Natural killer cell treated with Interleukin-12 subunit alpha and Interleukin-12 subunit beta and Interleukin-15 and Interleukin-18, amount 100 ng/mL, for 72 hours (primary cell): ENCODE measurements at places on chromosomes 7 and 10. TPM values are rescaled to one million over a fixed set of nuclear protein-coding genes. Genes with fewer than 3 reads are reported as not detected.

DNA sequence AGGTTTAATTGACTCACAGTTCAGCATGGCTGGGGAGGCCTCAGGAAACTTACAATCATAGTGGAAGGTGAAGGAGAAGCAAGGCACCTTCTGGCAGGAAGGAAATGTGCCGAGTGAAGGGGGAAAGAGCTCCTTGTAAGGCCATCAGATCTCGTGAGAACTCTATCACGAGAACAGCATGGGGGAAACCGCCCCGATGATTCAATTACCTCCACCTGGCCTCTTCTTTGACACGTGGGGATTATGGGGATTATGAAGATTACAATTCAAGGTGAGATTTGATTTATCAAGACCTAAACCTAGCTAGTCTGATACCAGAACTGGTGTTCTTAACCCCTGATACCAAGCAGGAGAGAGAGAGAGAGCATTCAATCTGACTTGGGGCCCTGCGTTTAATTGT lies 258.7 kb downstream of the PTEN start:
- no peaks in the 10 kb centered on the region for H3K27me3 ChIP-seq
- H3K36me3 ChIP-seq = no peaks in the 10 kb centered on the region
- H3K4me1 ChIP-seq = peaks cover 5% of the 10 kb centered on the region
- no peak overlapping the region for H3K4me3 ChIP-seq

GRCh38 chr10:36188080-36188453 lies 546.0 kb upstream of the FZD8 start:
- no peaks in the 10 kb centered on the region for H3K36me3 ChIP-seq
- DNase-seq = no peak
- no peak overlapping the region for H3K27ac ChIP-seq
- no peaks in the 10 kb centered on the region for H3K4me1 ChIP-seq
- H3K4me3 ChIP-seq = no peak overlapping the region

- H3K27me3 ChIP-seq = peaks cover 20% of the 10 kb centered on the region
- DNase-seq = no peak
- H3K4me1 ChIP-seq = no peaks in the 10 kb centered on the region
- no peak overlapping the region for H3K4me3 ChIP-seq
- no peak overlapping the region for H3K27ac ChIP-seq
Measured at GRCh38 chr7:115533785-115534184, 496.8 kb downstream of the TFEC start.

DNA sequence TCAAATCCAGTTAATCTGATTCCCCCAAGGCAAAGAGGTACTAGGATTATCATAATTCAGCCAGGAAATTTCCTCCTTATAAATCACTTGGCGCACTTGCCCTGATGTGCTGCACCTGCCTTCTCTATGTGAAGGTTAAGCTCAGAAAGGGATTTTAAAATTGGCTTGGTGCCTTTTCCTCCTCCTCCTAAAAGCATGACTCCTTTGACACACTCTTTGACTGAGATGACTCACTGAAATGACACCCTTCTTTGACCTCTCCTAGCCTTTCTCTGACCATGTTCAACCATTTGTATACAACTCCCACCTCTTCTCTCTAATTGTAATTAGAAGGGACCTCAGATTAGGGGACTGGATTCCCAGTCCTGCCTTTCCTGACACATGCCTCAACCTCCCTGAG lies 46.5 kb downstream of the ABLIM1 start:
- H3K4me1 ChIP-seq = peaks cover 11% of the 10 kb centered on the region
- H3K27me3 ChIP-seq = peaks cover 7% of the 10 kb centered on the region
- DNase-seq = no peak
- H3K36me3 ChIP-seq = no peaks in the 10 kb centered on the region
- no peak overlapping the region for H3K4me3 ChIP-seq
- H3K27ac ChIP-seq = no peak overlapping the region

DNA sequence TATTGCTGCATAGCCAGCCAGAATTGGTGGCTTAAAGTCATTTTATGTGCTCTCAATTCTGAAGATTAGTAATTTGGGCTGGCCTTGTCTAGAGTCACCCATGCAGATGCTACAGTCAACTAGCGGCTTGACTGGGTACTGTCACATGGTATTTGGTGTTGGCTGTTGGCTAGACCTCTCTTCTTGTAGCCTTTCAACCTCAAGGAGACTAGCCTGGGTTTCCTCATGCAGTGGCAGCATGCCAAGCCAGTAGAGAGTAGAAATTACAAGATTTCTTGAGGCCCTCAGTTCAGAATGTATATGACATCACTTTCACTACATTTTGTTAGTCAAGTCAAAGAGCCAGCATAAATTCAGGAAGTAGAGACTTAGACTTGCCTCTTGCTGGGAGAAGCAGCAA lies 3.7 kb upstream of the ZNF800 start:
- peaks cover 2% of the 10 kb centered on the region for H3K27me3 ChIP-seq
- H3K27ac ChIP-seq = no peak overlapping the region
- peaks cover 18% of the 10 kb centered on the region for H3K4me1 ChIP-seq

DNA sequence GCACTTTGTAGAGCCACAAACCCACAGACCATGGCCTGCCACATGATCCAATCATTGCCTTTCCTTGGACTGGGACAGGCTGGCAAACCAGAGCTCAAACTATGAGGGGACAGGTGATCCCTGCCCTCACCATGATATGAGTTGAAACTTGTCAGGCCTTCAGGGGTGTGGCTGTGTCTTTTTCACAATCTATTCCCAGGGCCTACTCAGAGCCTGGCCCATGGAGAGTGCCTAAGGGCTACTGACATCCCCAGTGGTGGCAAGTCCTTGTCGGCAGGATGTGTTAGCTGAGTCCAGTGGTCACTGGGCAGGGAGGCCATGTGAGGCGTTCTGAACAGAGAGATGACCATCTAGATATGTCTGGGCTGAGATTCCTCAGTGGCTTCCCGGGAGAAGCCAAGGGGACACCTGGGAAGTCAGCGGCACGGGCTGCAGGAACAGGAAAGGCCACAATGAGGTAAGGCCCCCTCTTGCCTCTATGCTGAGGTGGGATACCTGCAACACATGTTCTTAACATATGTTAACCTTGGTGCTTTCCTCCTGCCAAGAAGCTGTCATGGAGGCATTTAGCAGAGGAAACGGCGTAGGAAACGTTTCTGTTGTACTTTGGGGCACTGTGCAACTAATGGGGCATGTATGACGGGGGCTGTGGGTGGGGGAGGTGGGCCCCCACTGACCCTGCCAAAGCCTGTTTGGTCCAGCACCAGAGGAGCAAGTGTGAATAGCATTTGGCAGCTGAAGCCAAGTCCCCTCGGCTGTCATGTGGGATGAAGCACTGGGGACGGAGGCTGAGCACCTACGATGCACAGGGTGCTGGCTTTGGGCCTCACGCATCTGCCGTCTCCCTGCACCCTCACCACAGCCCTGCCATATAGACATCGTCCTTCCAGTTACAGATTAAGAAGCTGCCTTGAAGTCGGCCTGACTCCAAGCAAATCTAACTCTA lies 384.0 kb downstream of the RPS24 start:
- H3K4me3 ChIP-seq = no peak overlapping the region
- H3K36me3 ChIP-seq = no peaks in the 10 kb centered on the region
- H3K27ac ChIP-seq = no peak overlapping the region
- peaks cover 8% of the 10 kb centered on the region for H3K27me3 ChIP-seq

DNA sequence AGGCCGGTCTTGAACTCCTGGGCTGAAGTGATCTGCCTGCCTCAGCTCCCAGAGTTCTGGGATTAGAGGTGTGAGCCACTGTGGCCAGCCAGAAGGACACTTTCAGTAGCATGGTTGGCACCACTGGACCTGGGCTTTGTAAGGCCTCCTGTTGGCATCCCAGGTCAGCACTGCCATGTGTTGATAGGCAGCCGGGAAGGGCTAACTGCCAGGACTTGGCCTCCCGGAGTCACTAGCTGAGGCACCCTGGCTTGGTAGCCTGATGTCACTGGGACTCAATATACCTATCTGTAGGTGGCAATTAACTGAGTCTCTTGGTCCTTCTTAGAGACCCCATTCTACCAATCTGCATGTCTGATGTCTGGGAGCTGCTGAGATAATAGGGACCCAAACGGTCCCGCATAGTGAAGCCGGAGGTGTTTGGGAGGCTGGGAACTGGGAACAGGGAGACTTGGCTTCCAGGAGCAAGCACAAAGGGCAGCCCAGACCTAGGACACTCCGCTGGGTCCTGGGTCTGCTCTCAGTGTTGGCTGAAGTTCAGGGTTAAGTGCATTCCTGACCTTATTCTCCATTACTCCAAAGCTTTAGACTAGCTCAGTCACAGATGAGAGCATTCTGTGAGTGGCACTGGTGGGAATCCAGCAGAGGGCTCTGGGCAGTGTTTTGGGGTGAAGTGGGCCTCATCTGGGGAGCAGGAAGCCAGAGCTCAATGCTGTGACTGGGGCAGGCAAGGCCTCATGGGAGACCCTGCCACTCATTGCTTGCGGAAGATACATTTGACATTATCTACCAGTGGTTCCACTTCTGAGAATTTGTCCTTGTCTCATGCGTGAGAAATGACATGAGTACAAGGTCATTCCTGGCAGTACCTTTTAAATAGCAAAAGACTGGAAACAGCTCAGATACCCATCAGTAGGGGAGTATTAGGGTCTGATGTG lies 2.7 kb downstream of the LHPP start:
- no peak for DNase-seq
- peak overlapping the region; percentile 9 for H3K4me3 ChIP-seq
- peaks cover 19% of the 10 kb centered on the region for H3K4me1 ChIP-seq
- no peak overlapping the region for H3K27ac ChIP-seq
- no peaks in the 10 kb centered on the region for H3K27me3 ChIP-seq

DNA sequence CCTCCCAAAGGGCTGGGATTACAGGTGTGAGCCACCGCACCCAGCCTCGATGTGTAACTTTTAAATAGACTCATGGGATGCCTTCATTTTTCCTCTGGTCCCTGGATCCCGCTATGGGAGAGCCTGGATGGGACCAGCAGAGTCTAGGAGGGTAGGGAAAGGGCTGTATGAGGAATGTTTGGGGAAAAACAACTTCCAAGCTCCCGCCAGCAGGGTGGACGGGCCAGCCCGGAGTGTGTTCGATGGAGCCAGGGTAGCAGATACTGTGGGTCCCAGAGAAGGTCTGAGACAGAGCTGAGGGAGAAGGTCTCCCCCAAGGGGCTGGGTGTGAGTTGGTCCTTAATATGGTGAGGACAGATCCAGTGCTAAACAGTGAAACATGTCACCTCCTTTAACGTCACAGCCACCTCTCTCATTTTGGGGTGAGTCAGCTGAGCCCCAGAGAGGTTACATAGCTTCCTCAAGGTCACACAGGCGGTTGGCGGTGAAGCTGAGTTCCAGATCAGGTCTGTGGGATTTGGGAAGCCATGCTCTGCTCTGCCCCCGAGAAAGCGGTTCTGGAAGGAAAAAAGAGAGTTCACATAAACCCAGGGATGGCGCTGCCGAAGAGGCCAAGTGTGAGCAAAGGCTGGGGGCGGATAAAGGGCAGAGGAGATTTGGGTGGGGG lies 66.4 kb downstream of the MYL10 start:
- no peaks in the 10 kb centered on the region for H3K36me3 ChIP-seq
- peaks cover 17% of the 10 kb centered on the region for H3K27me3 ChIP-seq
- H3K4me3 ChIP-seq = no peak overlapping the region
- no peak overlapping the region for H3K27ac ChIP-seq

DNA sequence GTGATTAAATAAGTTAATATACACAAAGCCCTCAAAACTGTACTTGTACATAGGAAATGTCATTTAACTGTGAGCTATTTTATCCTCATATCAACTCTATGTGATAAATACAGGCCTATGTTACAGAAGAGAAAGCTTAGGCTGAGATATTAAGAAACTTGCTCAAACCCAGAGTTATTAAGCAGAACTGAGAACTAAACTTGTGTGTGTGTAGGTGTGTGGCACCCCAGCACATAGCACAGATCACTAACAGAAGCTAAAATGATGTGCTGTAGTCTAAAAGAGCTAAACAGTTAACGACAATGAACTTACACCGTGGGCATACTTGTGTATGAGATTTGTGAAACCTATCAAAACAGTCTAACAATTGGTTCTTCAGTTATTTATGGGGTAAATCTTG lies 34.5 kb downstream of the MTPN start:
- H3K27ac ChIP-seq = no peak overlapping the region
- peaks cover 30% of the 10 kb centered on the region for H3K4me1 ChIP-seq
- no peak for DNase-seq
- peaks cover 9% of the 10 kb centered on the region for H3K36me3 ChIP-seq
- no peak overlapping the region for H3K4me3 ChIP-seq
- H3K27me3 ChIP-seq = no peaks in the 10 kb centered on the region

DNA sequence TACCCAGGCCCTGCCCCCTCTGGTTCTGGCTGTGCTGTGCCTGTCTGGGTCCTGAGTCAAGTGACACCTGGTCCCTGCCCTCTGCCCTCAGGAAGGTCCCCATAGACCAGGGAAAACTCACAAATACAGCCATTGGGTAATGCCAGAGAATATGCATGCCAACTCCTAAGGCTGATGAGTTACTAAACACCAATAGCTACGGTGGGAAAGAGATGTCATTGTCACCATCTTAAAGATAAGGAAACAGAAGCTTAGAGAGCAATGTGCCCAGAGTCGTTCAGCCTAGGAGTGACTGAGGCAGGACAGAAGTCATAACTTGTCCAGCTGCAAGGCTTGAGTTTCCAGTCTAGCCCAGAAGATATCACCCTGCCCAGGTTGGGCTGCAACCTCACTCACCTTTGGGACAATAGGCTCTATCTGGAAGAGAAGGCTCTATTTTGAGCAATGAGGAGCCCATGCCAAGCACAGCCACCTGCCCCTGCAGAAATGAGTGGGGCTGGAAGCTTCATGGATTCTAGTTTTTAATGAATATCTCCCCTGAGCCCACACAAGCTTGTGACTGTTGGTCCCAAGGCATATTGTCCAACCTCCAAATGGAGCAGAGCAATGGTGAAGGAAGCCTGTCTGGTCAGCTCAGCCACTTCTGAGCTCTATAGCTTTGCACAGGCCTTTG lies 42.6 kb downstream of the ZNF273 start:
- H3K4me1 ChIP-seq = peaks cover 3% of the 10 kb centered on the region
- peaks cover 30% of the 10 kb centered on the region for H3K27me3 ChIP-seq
- H3K36me3 ChIP-seq = no peaks in the 10 kb centered on the region
- H3K4me3 ChIP-seq = no peak overlapping the region

- H3K27ac ChIP-seq = no peak overlapping the region
- H3K4me3 ChIP-seq = no peak overlapping the region
- no peaks in the 10 kb centered on the region for H3K4me1 ChIP-seq
- no peaks in the 10 kb centered on the region for H3K36me3 ChIP-seq
Measured at GRCh38 chr7:11373546-11374142, 400.0 kb downstream of the PHF14 start.

- H3K27me3 ChIP-seq = no peaks in the 10 kb centered on the region
- DNase-seq = no peak
- H3K4me1 ChIP-seq = no peaks in the 10 kb centered on the region
- H3K36me3 ChIP-seq = no peaks in the 10 kb centered on the region
- H3K27ac ChIP-seq = no peak overlapping the region
Measured at GRCh38 chr7:94206295-94206694, 188.4 kb upstream of the COL1A2 start.

Gene GNG11
- total RNA-seq = not detected

Gene FKBP6
- not detected for total RNA-seq

Gene WDFY4
- total RNA-seq = 2.0 TPM

Gene PDK4
- total RNA-seq = 0.33 TPM

Gene TAS2R4
- 1.8 TPM for total RNA-seq

Gene VIPR2
- total RNA-seq = 0.36 TPM
